ENCODE measurements at places on chromosomes 1 and 21.

GRCh38 chr1:161001525-161001924 lies 19.4 kb downstream of the F11R start:
- DNase-seq = no peak

- DNase-seq = no peak
Observed at GRCh38 chr1:27632387-27633297, 2.3 kb downstream of the FGR start.

DNA sequence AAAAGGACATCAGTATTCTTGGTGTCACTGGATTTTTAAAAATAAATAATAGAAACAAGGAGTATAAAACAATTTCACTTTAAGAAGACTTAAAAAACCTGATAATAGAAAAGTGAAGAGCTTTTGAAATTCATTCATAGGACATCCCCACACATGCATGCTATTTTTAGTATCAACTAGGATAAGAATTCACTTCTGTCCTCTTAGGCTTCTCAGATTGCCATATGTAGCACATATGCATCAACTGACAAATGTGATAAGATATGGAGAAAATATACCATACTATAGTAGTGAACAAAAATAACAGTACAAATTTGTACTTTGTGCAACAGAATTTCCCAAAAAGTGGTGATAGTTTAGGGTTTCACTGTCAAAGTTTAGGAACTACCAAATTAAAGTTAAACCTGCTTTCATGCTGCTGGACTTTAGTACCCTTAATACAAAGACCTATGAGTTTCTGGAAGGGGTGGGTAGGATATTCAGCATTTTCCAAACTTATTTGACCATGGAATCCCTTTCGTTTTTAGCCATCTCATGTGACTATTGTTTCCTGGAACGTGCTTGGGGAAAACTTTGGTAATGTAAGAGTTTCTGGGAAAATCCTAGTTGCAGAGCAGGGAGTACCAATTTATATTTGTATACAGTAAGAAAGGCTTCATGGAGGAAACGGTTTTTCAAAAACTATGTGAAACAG lies 19.8 kb downstream of the RPRD2 start:
- no peak for DNase-seq

DNA sequence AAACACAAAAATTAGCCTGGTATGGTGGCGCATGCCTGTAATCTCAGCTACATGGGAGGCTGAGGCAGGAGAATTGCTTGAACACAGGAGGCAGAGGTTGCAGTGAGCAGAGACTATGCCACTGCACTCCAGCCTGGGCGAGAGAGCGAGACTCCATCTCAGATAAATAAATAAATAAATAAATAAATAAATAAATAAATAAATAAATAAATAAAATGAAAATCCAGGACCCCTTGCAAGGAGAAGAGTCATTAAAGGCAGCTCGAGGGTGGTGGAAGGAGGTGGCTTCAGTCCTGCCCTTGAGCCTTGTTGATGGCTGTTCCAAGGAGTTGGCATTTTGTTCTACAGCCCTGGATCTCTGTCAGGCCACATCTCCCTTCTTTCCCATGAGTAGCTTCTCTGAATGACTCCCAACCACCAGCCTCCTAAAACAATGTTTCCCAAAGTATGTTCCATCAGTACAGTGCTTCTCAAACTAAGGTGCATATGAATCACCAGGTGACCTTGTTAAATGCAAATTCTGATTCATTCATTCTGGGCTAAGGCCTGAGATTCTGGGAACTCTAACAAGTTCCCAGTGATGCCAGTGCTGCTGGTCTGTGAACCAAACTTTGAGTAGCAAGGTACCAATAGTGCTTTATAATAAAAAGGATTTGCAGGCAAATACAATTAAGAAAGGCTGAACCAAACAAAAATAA lies 99.0 kb downstream of the KCNN3 start:
- DNase-seq = no peak

GRCh38 chr1:89705901-89706699 lies 73.2 kb downstream of the LRRC8C start:
- DNase-seq = no peak

- DNase-seq = no peak
Observed at GRCh38 chr21:43193651-43194302, 25.0 kb downstream of the CRYAA start.

GRCh38 chr1:108570128-108570527 lies 10.2 kb downstream of the EEIG2 start:
- DNase-seq = no peak

All from right renal pelvis (tissue), 4 donors.